Lung (tissue), 17 donors: ENCODE measurements at places on chromosomes 6 and 20. TPM values are rescaled to one million over a fixed set of nuclear protein-coding genes. Genes with fewer than 3 reads are reported as not detected.

The SLC24A3 gene
- 8.4 TPM for total RNA-seq

The C6orf58 gene
- not detected for total RNA-seq

The RIPPLY2 gene
- not detected for total RNA-seq

The C4B gene
- total RNA-seq, result 170 TPM

The SMLR1 gene
- total RNA-seq, result not detected

The SEL1L2 gene
- not detected for total RNA-seq

The DDX39B gene
- 418 TPM for total RNA-seq

The DEFB128 gene
- not detected for total RNA-seq

The IMPG1 gene
- total RNA-seq, result not detected

The MAS1 gene
- 0.14 TPM for total RNA-seq

The BPIFB2 gene
- total RNA-seq, result 3.0 TPM

The RNF144B gene
- 96.8 TPM for total RNA-seq

The C20orf96 gene
- total RNA-seq, result 14.4 TPM

The MEI4 gene
- total RNA-seq, result not detected

The TMEM244 gene
- not detected for total RNA-seq

The DDAH2 gene
- 80.0 TPM for total RNA-seq

The DEFB113 gene
- not detected for total RNA-seq

The CAGE1 gene
- total RNA-seq, result not detected

The HAO1 gene
- total RNA-seq, result not detected

The TSBP1 gene
- not detected for total RNA-seq

The DLL1 gene
- 16.9 TPM for total RNA-seq

The CD109 gene
- total RNA-seq, result 48.5 TPM

The BLCAP gene
- total RNA-seq, result 54.2 TPM

The TEAD3 gene
- 19.2 TPM for total RNA-seq

The TNXB gene
- 56.9 TPM for total RNA-seq

The MATN4 gene
- 0.49 TPM for total RNA-seq

The C6orf163 gene
- total RNA-seq, result 2.4 TPM

The BPIFB1 gene
- total RNA-seq, result 445 TPM

The EHMT2 gene
- 37.6 TPM for total RNA-seq

The ZC3H12D gene
- total RNA-seq, result 4.7 TPM

The HLA-DRA gene
- 991 TPM for total RNA-seq

The SPEF1 gene
- total RNA-seq, result 11.7 TPM

The PPP1R16B gene
- 6.0 TPM for total RNA-seq

The PAK5 gene
- 0.51 TPM for total RNA-seq

The CRISP3 gene
- total RNA-seq, result 0.80 TPM

The KHDC1 gene
- total RNA-seq, result 3.0 TPM

The SLC17A3 gene
- total RNA-seq, result not detected

The TTLL9 gene
- 8.9 TPM for total RNA-seq
